Activated CD8-positive, alpha-beta T cell treated with anti-CD3 and anti-CD28 coated beads, Interleukin-2, amount 10 ng/mL, durations not matched to agents 7 days and 5 days (primary cell): ENCODE measurements at places on chromosomes 3 and 15.

DNA sequence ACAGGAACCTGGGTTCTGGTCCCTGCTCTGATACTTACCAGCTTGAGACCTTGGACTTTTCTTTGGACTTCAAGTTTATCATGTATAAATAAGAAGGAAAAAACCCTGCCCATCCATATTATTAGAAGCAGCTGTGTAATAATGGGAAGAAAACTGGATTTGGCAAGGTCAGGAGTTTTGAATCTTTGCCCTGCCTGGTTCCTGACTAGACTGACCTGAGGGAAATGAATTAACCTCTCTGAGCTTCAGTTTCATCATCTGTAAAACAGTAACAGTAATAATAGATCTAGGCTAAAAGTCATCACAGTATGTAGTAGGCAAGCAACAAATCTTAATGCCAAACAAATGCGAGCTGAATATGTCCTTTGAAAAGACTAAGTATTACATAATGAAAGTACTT lies 68.8 kb downstream of the FSIP1 start:
- DNase-seq: no peak

DNA sequence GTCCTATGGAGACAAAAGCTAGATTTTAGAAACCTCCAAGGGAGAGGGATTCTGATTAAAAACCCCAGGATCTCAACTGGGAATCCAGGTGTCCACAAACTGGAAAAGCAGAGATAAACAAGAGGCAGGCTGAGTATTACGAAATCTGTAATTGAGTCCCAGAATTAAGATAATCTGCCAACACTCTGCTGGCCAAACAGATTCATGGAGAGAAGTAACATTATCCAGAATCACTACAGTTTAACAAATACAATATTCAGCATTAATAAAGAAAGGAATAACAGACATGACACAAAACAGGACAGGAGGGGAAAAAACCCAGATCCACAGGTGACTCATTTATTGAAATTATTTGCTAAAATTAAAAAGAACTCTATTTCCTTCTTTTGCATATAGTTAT lies 227.2 kb upstream of the NANOGP8 start:
- DNase-seq: no peak

DNA sequence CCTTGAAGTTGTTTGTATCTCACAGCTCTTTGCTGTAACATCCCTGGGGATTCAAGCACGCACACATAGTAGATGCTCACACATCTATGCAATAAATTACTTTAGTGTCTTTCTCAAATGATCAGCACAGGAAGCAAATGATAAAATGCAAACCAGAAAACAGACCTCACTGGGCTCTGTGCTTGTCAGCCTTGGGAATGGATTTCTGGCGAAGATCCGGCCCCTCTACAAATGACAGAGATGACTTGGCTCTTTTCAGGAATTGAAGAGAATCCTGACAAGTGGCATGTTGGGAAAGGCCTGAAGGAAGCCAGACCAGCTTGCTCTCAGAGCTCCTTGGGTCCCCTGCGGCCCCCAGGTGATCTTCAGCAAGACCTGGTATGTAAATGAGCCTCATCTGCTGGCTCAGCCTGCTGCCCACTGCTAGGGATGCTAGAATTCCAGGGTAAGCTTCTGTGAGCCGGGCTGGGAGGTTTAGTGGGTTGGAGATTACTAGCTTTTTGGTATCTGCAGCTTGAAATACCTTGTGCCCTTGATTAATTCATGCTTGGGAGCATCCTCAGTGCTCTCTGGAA lies 54.1 kb downstream of the LPP start:
- no peak for DNase-seq

DNA sequence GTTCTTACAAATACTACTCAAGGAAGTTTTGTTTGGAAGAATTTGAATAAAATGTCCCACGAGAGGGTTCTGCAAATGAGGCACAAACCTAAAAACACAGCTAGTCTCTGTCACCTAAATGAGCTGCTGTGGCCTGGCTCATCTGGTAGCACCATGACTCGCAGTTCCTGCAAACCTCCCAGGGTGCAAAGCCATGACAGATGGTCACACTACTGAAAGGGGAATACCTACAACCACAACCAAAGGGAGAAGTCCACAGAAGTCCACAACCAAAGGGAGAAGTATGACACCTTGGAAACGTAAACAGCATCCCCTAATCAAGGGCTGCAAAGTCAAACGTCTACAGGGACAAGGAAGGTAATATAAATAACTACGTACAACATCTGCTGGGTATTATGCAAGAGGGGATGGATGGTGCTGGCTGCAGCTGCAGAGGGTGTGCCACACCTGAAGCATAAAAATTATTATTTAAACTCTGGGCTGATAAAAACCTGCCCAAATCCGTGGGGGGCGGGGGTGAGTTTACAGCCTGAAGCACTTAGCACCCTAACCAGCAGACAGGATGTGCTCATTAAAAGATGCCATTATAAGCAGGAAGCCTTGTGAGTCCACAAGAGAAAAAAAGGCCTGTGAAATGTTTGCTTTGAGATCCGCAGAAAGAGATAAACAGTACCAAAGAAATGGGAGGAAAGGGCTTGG lies 184.0 kb downstream of the MAGI1 start:
- DNase-seq: no peak

DNA sequence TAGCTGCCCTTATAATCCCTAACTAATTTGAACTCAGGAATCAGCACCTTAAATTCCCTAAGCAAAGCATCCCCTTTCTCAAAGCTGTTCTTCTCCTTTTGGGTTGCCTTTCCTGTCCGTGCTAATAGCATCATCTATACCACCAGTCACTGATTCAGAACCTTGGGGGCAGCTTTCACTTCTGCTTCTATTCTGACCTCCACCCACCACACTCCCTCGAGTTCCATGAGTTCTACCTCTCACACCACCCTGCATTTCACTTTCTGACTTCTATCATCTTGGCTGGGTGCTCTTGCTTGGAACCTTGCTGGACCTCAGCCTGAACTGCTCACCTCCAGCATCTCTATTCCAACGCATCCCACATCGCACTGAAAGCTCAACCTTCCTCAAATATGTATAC lies 55.4 kb upstream of the KCNMB2 start:
- no peak for DNase-seq

DNA sequence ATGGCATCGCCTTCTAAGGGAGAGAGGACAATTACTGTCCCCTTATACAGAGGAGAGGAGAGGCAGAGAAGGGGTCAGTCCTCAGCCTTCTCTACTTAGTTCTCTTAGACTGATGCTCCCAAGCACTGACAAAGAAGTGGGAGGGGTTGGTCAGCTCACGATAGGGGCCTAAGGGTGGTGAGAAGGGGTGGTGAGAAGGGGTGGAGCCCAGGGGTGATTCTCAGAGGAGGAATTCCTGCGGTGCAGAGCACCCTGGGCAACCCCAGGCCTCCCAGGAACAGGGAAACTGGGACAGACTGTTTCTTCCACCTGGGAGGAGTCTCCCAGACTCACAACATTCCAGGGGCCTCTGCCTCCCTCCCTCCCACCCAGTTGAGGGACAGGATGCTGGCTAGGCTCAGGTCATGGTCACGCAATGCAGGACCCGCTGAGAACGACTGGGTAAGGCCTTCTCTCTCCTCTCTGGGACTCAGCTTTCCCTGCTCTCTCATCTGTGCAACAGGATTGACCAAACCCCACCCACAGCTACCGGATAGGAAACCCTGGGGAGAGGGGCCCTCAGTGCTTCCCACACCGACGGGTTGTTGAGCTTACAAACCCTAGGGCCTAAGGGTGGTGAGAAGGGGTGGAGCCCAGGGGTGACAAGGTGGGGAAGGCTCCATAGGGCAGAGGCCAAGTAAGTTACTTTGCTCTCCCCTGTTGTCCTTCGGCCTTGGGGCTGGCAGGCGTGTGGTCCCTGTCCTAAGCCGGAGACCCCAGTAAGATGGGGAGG lies 1.5 kb downstream of the TPRA1 start:
- peak; percentile 40 for DNase-seq

DNA sequence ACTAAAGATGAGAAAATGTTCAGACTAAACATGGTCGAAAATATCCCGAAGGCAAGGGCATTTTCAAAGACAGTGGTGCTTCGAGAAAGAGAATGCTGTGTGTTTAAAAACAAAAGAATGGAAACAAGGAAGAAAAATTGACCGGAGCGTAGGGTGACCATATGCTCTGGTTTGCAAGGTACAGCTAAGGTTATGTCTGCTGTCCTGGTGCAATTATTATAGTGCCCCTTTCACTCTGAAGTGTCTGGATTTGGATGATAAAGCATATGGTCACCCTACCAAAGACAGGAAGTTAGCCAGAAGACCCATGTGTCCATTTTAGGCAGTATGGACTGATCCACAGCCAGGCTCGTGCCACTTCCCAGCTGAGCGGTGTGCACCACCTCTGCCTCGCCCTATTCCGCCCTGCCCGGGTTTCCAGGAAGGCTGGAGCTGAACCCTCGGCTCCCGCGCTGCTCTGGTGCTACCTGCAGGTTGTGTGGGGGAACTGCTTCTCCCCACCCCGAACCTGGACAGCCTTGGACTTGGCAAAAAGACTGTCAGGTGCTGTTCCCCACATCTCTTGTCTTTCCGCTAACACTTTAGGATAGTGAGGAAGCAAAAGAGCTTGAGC lies 25.2 kb downstream of the GOLGA6D start:
- DNase-seq: peak; percentile 45

- no peak for DNase-seq
These were observed 74.0 kb downstream of the CHSY1 start for GRCh38 chr15:101177866-101178265.

DNA sequence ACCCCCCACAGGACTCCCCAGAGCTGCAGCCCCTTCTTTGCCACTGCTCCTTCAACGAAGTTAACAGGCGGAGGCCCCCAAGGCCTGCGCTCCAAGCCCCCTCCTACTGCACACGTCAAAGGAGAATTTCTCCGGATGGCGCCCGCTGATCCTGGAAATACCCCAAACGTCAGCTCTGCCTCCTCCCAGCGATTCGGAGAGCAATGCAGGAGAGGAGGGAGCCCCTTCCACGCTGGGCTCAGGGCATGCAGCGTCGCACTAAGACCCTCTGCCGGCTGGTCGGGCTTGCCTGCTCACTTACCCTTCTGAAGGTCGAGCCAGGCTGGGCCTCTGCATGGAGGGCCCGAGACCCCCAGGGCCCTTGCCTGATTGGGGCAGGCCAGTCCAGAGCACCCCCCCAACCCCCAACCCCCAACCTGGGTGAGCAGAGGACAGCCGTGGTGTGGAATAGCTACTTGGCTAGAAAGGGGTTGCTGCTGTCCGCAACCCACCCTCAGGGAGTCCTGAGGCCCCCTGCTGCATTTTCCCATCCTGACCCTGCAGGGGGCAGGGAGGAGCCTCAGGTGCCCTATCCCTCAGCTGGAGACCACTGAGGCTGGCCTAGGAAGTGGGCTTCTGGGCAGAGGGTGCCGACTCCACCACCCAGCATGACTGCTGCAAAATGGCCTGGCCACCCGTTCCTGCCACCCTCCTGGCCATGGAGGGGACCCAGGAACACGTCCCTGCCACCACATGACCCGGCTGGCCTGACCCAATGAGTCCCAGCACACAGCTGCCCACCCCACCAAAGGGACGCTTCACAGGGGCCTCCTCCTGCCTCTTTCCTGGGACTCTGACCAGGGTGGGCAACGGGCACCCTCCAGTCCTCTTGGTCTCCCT lies 976 bp downstream of the ATP2B2 start:
- no peak for DNase-seq

- DNase-seq: no peak
These were observed 187.0 kb upstream of the MLF1 start for GRCh38 chr3:158384019-158384418.

GRCh38 chr15:60406513-60407414 lies 9.0 kb upstream of the ANXA2 start:
- DNase-seq: no peak

DNA sequence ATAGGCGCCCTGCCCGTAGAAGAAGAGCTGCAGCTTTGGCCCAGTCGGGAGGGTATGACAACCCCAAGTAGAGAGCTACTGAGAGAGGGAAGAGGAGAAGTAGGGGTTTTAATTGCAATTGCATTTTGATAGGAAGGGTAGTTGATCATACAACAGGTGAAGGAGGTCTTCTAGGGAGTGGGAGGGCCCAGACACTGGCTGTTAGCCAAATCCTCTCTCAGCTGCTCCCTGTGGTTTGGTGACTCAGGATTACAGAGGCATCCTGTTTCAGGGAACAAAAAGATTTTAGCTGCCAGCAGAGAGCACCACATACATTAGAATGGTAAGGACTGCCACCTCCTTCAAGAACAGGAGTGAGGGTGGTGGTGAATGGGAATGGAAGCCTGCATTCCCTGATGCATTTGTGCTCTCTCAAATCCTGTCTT lies 408.9 kb upstream of the THBS1 start:
- DNase-seq: no peak

DNA sequence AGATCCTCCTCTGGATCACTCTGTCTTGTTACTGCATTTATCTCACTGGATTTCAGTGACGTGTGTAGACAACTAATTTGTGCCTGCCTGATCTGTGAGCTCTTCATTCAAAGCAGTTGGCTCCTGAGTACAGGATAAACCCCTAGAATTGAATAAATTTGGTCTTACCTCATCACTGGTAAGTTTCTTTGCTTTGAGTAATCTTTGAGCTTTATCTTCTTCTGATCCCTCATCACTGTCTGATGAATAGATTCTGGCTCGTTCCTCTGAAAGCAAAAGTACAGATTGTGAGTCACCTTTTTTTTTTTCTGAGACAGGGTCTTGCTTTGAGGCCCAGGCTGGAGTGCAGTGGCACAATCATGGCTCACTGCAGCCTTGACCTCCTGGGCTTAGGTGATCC lies 24.5 kb downstream of the LEO1 start:
- no peak for DNase-seq
